ENCODE measurements at places on chromosomes 11 and 22.

- DNase-seq, result no peak
Measured at GRCh38 chr22:25621986-25622385, 57.5 kb downstream of the GRK3 start.

GRCh38 chr11:113532697-113533424 is 57.7 kb upstream of the DRD2 start:
- peak; percentile 88 for DNase-seq

DNA sequence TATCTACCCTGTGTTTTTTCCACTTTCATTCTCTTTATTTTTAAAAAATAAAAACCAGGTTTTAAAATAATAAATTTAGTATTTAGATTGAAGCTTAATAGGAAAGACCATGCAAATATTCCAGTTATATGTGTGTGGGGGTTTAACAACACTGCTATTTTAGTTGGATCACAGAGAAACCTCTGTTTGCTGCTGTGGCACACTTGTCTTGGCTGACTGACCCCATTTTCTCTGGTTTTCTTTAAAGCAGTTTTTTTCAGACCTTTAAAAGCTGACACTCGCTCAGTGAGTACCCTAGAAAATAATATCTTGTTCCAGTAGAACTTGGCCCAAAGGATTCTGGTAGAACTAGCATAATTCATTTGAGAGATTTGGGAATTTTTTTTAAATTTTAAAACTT is 31.6 kb downstream of the ACER3 start:
- DNase-seq, result no peak

GRCh38 chr11:116457336-116458007 is 315.3 kb downstream of the BUD13 start:
- DNase-seq, result peak; percentile 76

GRCh38 chr11:95764267-95764898 is 25.2 kb downstream of the FAM76B start:
- peak; percentile 69 for DNase-seq

- DNase-seq, result no peak
Measured at GRCh38 chr11:36684840-36685801, 87.1 kb upstream of the RAG2 start.

DNA sequence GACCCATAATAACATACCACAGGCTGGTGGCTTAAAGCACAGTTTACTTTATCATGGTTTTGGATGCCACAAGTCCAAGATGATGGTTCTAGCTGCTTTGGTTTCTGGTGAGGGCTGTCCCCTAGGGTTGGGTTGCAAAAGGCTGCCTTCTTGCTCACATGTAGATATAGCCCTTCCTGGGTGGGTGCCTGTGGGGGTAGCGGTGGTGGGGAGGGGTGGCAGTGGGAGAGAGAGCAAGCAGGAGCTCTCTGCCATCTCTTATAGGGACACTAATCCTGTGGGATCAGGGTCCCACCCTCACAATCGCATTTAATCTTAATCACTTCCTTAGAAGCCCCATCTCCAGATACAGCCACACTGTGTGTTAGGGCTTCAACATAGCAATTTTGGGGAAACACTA is 245.0 kb downstream of the TBC1D22A start:
- no peak for DNase-seq

DNA sequence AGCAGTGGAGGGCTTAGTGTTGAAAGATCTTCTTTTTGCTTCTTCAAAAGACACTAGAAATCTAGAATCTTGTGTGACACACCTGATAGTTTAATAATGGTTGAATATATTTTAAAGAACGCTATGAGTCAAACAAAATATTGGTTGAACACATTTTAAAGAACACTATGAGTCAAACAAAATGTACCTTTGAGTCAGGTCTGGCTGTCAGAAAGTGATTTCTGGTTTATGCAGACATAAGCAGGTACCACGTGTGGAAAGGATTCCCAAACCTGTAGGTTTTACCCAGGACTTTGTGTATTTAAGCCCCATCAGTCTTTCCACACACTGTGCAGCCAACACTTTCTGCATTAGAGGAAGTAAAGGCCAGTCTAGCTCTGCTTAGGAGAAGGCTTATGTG is 366.7 kb upstream of the TENM4 start:
- DNase-seq, result no peak

- no peak for DNase-seq
Measured at GRCh38 chr11:60482361-60482760, 10.2 kb upstream of the MS4A12 start.

DNA sequence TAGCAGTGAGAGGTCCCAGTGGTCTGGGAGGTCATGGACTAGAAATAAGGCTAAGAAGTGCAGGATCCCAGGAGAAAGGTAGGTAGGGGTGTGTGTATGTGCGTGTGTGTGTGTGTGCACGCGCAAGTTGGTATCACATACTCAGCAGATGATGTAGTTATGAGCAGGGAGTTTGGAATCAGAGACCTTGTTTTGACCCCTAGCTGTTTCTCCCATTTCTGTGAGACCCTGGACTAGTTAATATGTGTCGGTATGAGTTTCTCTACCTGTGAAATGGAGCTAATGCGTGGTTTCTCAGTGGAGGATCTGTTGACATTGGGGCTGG is 1.3 kb downstream of the SERPING1 start:
- DNase-seq, result no peak

DNA sequence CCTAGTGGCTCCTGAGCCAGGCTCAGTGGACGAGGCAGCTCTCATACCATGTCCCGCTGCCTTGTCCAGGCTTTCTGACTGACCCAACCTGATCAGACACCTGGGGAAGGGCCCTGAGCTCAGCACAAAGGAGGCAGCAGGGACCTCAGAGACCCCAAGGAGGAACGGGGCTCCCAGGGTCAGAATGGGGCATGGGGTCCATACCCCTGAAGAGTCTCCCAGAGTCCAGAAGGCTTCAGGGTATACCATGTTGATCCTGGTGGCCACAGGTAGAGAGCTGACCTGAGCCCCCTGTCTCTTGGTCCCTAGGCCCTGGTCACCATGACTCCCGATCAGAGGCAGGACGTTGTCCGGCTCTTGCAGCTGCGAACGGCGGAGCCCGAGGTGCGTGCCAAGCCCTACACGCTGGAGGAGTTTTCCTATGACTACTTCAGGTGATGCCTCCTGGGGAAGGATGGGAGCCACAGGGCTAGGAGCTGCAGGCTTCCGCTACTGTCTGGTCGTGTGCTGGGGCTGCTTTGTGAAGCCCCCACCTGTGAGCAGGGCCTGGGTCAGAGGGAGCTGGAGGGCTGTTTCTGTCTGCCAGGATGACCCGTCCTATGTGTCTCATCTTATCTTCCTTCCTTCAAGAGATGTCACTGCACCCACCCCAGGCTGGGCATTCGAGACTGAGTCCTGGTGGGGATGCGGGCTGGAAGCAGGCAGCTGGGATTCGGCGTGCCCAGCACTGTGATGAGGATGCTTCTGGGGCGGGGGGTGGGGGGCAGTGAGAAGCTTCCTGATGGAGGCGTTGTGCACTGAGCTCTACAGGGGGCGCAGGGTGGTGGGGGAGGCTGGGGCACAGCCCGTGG is 74.2 kb downstream of the MYO7A start:
- no peak for DNase-seq

GRCh38 chr11:6405052-6405667 is 13.7 kb downstream of the APBB1 start:
- peak; percentile 90 for DNase-seq

DNA sequence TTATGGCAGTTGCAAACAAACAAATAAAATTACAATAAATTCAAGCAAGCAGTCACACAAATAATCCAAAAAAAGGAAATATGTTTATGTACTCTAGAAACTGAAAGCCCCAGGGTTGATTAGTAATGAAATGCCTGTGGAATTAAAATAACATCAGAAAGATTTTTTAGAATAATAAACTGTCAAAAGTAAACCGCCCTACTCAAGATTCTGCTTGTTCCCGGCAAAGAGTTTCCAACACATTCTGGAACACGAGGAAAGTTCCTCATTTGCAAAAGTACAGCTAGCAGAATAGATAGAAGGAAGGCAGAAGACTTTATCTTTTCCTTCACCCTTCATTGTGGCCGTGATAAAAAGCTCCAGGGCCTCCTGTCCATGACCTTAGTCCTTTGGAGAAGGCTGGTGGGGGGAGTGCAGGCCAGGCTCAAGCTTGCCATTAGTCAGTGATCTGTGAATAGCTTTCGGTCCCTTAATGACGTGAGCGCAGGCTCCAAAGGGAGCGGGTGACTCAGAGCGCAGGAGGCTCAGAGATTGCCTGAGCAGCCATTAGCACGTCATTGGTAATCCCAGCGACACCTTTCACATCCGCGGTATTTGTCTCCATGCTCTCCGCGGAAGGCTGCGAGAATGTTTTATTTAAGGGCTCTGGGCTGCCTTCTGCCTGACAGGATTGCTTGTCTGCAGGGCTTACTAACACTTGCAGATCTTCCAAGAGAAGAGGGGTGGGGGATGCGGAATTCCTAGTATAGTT is 458.3 kb downstream of the METTL15 start:
- peak; percentile 85 for DNase-seq

DNA sequence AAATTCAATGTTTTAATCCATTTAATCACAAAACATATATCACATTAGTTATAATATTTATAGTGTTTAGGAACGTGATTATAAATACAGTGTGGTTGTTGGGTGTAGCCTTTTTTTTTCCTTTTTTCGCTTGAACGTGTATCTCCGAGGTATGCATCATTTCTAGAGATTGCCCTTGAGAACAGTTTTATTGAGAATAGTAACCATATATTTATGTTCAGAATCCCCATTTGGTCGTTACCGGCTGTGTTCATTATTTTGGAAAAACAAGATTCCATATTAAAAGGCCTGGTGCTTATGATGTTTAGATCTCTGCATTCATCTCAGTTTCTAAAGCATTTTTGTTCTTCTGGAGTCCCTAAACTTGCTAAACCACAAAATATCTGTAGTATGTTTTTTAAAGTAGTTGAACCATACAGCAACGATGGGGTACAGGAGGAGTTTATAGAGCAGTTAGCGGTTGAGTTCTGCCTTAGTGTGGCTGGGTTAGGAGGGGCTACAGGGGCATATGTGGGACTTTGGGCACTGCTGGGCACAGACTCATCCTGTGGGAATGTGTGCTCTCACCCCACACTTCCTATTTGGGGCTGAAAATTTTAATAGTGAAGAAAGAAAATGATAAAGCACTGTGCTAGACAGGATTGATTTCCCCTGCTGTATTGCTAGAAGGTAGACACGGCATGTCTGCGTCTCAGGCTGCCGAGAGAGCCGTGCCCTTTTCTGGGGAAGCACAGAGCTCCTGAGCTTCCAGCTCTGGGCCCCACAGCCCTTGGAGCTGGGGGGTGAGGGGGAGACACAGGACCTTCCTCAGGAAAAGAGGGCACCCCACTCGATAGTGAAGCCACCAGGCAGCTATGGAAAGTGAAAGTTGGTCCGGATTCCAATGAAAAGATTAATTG is 81.5 kb upstream of the PPARA start:
- DNase-seq, result no peak

GRCh38 chr11:64712430-64713015 is 10.5 kb downstream of the NRXN2 start:
- DNase-seq, result no peak

- no peak for DNase-seq
Measured at GRCh38 chr11:129787532-129788155, 28.0 kb upstream of the TMEM45B start.

- DNase-seq, result no peak
Measured at GRCh38 chr11:34216706-34217105, 111.3 kb downstream of the NAT10 start.

DNA sequence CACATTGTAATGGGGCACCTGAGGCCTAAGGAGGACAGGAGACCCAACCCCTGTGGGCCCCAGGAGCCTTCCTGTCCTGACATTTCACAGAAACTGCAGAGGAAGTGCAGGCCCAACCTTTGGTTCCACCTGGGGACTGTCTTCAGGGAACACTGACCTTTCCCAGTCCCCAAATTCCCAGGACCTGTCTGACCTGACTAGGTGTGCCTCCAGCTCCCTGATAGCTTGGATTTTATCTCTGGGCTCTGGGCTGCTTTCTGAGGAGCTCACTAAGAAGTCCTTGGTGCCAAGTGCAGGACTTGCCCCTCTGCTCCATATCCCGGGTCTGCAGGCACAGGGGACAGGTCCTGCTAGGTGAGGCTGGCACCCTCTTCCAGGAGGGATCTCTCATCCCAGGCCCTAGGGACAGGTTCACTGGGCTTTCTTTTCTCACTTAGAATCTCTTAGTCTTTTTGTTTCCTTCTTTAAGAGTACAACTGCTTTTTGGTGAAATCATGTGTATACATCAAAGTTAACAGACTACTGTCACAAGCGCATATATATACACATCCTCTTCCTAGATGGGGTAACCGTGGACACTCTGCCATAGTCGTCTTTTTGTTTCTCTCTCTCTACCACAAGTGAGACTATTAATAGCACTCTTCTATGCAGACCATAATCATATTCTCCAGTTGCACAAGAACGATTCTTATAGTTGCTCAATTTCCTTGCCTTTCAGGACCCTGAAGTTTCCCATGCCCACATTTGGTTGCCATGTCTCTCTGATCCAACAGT is 72.0 kb upstream of the IGLL5 start:
- DNase-seq, result no peak

GRCh38 chr11:26931248-26931631 is 62.7 kb upstream of the FIBIN start:
- DNase-seq, result no peak

GRCh38 chr22:46951350-46951749 is 188.9 kb downstream of the TBC1D22A start:
- DNase-seq, result no peak

DNA sequence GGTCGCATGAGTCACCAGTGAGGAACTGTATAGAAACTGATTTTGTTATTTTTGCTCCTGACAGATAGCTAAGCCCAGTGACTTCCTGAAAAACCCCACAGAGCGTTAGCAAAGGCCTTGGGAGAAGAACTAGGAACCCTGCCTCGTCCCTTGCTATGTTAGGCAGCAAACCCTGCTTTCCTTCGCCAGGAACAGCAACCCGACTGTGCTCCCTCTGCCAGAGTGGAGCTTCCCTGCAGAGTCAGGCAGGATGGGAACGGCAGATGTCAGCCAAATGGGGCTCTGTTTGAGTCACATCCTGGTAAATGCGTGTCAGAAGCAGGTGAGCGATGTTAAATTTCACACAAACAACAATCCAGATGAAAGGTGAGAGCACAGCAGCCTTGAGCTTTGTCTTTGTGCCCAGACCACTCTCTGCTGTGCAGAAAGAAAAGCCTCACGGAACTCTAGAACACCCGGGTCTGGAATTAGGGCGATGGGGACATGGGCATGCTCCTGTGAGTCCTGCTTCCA is 186.6 kb downstream of the ADAMTS15 start:
- no peak for DNase-seq

All from neural progenitor cell (in vitro differentiated cells).